ENCODE measurements at places on chromosomes 2 and 18. TPM values are rescaled to one million over a fixed set of nuclear protein-coding genes. Genes with fewer than 3 reads are reported as not detected.

Gene CAB39
- 65.0 TPM for total RNA-seq

GRCh38 chr2:12109363-12110017 is 363.1 kb downstream of the LPIN1 start:
- DNase-seq: no peak

DNA sequence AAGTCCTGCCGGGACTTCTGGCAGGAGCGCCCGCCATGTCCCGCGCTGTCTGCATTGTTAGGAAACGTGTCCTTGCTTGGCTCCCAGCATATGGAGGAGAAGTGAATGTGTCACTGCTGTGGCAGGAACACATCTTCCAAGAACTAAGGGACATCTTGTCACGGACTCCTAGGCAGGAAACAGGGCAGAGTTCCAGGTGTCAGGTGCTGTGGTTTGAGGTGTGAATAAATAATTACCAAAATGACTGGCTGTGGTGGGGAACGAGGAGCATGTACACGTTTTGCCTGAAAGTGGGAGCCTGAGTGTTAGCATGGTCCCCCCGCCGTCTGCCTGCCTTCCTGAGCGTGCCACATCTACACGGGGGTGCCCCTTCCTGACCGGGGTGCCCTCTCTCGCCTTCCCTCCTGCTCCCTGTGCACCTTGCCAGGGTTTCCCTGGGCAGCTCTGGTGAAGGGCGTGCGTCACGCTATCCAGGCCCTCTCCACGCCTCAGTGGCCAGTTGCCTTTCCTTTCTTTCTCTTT is 237.5 kb downstream of the LDLRAD4 start:
- no peak for DNase-seq

Gene SMCHD1
- total RNA-seq: 58.4 TPM

Gene ABCB11
- not detected for total RNA-seq

- no peak for DNase-seq
These were observed 116.4 kb downstream of the LYPD6 start for GRCh38 chr2:149446748-149447147.

- peak; percentile 27 for DNase-seq
These were observed 7.0 kb upstream of the EPG5 start for GRCh38 chr18:45974088-45974536.

DNA sequence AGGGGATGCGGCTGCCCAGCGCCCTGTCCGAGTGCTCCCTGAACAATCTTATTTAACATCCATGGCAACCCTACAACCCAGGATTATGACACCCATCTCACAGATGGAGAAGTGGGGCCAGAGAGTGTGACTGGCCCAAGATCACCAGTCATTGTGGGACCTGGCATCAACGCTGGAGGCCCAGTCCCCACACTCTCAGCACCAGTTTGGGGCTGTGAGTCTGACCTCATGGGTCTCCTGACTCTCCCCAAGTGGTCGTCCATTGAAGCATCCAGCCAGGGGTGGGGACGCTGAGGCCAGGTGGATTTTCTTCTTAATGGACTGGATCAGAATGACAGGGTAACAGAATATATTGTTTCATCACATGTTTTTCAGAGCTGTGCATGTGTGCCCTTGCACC is 24.5 kb downstream of the MAL start:
- no peak for DNase-seq

DNA sequence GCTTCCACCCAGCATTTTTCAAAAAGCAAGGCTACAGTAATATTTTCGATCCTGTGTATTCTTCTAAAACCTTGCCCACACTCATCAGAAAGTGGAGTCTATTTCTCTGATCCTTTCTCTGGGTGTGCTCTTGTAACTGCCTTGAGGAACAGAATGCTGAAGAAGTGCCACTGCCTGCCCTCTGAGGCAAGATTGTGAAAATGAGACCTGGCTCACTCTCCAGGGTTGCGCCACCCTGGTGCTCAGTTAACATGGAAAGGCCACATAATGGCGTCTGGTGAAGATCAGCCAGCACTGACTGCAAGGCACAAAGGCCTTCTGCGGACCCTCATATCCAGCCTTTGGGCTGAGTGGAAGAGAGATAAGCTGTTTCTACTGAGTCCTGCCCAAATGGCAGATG is 11.2 kb upstream of the SH3RF3 start:
- DNase-seq: no peak
